ENCODE measurements at places on chromosomes 1 and 21. TPM values are rescaled to one million over a fixed set of nuclear protein-coding genes. Genes with fewer than 3 reads are reported as not detected.
A peak's percentile ranks its signal among the peaks of the same experiment; 100 is the strongest.

- no peak overlapping the region for H3K27ac ChIP-seq
- no peaks in the 10 kb centered on the region for H3K4me1 ChIP-seq
- H3K4me3 ChIP-seq: no peak overlapping the region
- peak; percentile 24 for DNase-seq
- no peaks in the 10 kb centered on the region for H3K36me3 ChIP-seq
Observed at GRCh38 chr1:186093437-186093836, 281.6 kb downstream of the TPR start.

GRCh38 chr1:167219194-167219593 is 1.5 kb upstream of the POU2F1 start:
- no peaks in the 10 kb centered on the region for H3K27me3 ChIP-seq
- no peak overlapping the region for H3K4me3 ChIP-seq
- peak; percentile 49 for DNase-seq
- no peak overlapping the region for H3K27ac ChIP-seq
- no peaks in the 10 kb centered on the region for H3K36me3 ChIP-seq
- peaks cover 17% of the 10 kb centered on the region for H3K4me1 ChIP-seq

DNA sequence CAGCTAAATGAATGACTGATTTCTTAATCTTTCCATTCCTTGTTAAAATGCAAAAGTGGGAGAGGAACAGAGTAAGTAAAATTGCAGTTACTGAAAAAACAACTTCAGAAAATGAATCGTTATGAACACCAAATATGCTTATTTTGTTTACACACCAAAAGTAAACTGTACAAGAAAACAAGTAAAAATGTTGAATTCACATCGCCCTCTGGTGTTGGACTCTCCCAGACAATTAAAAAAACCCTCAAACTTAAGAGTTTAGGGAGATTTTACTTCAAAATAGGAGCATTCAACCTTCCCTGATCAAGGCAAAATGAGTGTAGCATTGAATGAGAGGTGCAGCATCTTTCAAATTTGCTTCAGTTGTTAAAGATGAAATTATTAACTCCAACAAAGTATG is 19.4 kb upstream of the ESRRG start:
- no peaks in the 10 kb centered on the region for H3K36me3 ChIP-seq
- no peak overlapping the region for H3K27ac ChIP-seq
- H3K27me3 ChIP-seq: no peaks in the 10 kb centered on the region
- no peaks in the 10 kb centered on the region for H3K4me1 ChIP-seq

The OXCT2 gene
- polyA plus RNA-seq: 3.5 TPM

- H3K27me3 ChIP-seq: no peaks in the 10 kb centered on the region
- H3K4me3 ChIP-seq: no peak overlapping the region
- DNase-seq: no peak
- H3K27ac ChIP-seq: no peak overlapping the region
- H3K4me1 ChIP-seq: no peaks in the 10 kb centered on the region
- peaks cover 14% of the 10 kb centered on the region for H3K36me3 ChIP-seq
Observed at GRCh38 chr1:212968368-212968863, 18.1 kb downstream of the VASH2 start.

Measured in small intestine (tissue), 16 donors.